ENCODE measurements at places on chromosomes 3 and 15.

DNA sequence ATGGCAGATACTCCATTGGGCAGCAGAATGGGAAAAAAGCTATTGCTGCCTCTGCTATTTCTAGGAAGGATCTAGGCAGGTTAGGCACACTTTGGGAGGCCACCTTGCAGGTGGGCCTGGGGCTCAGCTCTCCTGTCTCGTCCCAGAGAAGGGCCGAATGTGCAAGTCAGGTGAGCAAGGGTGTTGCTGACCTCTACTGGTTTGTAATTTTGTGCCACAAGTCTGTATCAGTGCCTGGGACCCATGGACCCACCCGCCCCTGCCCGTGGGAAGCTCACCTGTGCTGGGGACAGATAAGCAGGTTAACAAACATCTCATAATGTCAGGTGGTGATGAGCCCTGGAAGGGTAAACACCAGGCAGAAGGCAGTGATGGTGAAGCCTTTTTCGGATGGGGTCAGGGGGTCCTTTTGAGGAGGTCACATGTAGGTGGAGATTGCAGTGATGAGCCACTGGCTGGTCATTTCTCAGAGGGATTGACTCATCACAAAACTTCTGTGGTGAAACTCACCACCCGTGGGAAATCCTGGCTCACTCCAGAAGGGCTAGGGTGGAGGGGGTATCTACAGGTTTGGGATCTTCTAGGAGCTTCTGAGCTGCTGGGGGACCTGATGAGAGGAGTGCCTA lies 161.3 kb downstream of the KLF13 start:
- no peak for DNase-seq

DNA sequence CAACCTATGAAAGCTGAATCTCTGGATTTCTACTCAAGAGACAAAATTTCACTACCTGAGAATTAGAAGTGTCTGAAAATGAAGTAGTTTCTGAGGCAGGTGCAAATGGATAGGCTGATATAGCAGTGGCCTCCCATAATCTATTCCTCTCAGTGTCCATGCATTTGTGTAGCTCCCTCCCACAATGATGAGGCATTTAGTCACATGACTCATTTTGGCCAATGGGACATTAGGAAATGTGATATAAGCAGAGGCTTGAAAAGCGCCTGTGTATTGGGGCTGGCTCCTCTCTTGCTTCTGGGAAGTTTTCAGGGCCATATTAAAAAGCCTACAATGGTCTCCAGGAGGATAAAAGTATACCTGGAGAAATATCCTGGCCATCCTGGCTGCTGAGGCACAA lies 79.7 kb upstream of the MRPL3 start:
- no peak for DNase-seq

DNA sequence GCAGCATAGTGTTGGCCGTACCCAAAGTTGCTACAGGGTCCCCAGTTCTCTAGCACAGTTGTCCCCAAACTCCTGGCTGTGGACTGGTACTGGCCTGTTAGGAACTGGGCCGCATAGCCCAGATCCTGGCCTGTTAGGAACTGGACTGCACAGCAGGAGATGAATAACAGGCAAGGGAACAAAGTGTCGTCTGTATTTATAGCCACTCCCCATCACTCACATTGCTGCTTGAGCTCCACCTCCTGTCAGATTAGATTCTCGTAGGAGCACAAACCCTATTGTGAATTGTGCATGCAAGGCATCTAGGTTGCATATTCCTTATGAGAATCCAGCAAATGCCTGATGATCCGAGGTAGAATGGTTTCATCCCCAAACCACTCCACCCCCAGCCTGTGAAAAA lies 604.0 kb upstream of the LMCD1 start:
- no peak for DNase-seq

DNA sequence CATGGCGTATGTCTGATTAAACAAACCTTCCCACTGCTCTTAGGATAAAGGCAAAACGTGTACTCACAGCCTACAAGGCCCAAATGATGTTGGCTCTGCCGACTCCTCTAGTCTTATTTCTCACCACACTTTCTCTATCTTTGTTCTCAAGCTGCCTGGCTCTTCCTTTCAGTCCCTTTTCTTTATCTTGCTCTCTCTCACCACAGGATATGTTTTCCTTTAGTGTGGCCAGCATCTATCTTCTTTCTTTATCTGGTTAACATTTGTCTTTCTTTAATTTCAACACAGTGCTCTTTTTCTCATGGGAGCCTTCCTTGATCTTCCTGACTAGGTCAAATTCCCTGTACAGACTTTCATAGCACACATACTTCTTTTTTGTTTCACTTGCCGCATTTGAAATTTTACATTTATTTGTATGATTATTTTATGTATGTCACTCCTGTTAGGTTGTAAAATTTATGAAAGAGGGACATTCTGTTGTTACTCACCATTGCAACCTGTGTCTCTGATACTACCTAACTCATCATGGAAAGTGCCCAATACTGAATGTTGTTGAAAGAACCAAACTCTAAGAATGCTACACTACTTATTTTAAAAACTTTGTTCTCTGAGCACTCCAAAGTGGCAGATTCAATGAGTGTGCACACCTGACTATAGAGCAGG lies 328.9 kb upstream of the CBLB start:
- no peak for DNase-seq

GRCh38 chr3:4979428-4980228 lies at the start of gene BHLHE40:
BHLHE40 (plus strand) TSS chr3:4979437; CDS start chr3:4979719, 282 bp downstream.
- no peak for DNase-seq

DNA sequence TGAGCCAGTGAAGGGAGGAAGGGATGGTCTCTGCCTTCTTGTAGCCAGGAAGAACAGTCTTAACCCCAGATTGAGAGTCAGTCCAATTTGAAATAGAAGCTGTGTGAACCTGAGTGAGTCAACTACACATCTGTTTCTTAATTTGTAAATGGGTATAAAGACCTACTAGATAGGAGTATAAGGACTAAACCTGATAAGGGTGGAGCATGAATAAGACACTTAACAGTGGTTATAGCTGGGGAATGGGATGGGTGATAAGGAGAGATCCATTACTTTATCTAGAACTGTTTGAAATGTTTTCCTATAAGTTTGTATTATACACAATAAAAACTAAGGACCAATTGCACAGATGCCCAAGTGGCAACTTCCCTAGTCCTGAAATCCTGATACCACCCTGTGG lies 1.4 kb downstream of the MAN2C1 start:
- no peak for DNase-seq

GRCh38 chr3:169354774-169355501 lies 308.6 kb downstream of the MECOM start:
- no peak for DNase-seq

DNA sequence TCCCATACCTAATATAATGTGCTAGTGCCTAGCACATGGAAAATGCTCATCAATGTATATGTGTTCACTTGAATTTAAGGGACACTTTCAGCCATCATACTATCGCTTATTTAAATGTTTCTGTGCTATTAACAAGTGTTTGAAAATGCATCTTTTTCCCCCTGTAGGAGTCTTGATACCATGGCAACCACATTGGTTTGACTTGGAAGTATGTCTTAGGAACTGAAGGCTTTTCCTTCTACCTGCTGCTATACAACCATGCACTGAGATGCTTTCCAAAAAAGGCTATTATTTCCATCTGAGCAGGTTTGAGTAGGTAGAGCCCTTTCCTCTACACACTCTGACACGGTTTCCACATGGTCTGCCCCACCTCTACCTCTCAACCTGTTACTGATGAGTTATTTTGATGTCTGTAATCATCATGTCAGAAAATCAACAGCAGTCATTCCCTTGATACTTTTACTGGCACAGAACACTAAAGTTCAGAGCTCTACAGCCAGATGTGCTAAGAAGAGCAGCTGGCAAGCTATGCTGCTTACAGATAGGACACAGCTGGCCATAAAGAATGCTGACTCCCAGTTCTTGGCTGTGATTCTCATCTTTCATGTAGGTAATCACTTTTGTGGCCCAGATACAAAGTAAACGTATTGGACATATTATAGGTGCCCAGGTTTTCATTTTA lies 59.3 kb downstream of the RYR3 start:
- no peak for DNase-seq
